ENCODE measurements at places on chromosomes 6 and 20.

DNA sequence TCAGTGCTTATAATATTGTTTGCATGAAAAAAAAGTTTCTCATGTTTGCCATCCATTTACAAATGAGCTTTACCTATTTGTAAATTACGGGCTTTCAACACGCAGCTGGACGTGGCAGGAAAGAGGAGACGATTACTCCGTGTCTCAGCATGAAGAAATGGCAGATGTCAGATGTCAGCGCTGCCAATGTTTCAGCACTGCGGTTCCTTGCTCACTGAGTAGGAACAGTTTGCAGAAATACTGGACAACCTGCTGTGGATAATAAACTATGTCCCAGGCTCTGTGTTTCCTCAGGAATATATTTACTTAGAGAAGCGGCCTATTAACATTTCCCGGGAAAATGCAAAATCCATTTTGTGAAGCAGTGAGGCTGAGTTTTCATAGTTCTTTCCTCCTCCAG is 22.7 kb downstream of the RAMACL start:
- DNase-seq = no peak

GRCh38 chr6:89763550-89763949 is 56.0 kb downstream of the MDN1 start:
- no peak for DNase-seq

DNA sequence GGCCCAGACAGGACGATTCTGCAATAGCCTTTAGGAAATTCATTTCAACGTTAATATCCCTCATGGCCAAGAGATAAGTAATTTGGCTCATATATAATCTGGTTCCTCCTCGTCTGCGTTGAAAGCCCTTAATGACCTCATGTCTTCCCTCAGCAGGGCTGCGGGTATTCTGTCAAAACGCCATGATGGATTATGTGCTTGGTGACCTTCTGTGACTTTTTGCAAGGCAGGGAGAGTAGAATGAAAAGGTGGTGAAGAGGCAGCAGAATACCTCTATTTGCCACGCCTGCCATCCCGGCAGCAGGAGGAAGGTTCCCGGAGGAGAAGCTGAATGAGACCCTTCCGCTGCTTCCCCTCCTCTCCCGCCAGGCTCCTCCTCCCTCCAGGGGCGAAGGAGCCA is 41.1 kb upstream of the SPACA1 start:
- no peak for DNase-seq

DNA sequence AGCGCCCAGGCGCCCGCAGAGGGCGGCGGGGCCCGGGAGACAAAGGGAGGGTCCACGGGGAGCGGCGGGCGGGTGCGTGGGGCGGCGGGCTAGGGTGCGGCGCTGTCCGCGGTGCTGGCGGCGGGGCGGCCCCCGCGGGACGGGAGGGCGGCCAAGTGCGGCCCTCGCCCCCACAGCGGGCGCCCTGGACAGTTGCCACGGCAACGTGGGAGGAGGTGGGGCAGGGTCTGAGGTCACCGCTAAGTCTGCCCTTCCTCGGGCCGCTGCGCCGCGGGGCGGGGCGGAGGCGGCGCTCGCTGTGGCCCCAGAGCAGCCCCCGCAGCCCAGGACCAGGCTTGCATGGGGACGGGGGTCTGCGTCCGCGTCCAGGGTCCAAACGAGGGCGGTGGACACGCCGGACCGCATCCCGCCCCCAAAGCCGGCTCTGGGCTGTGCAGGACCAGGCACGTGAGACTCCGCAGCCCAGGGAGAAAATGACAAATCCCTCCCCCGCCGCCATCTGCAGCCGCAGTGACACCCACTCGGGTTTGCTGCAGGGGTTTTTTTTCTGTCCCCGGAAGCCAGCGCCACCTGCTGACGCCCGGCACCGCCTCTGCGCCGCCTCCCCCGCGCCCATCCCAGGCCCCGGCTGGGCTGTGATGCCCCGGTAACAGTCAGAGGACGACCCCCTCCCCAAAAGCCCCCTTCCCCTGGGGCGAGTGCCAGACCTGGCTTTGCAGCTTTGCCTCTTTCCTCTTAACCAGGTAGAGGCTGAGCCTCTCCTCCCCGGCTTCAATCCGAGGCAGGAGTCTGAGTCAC is 36.8 kb downstream of the YTHDF1 start:
- DNase-seq = peak; percentile 81

DNA sequence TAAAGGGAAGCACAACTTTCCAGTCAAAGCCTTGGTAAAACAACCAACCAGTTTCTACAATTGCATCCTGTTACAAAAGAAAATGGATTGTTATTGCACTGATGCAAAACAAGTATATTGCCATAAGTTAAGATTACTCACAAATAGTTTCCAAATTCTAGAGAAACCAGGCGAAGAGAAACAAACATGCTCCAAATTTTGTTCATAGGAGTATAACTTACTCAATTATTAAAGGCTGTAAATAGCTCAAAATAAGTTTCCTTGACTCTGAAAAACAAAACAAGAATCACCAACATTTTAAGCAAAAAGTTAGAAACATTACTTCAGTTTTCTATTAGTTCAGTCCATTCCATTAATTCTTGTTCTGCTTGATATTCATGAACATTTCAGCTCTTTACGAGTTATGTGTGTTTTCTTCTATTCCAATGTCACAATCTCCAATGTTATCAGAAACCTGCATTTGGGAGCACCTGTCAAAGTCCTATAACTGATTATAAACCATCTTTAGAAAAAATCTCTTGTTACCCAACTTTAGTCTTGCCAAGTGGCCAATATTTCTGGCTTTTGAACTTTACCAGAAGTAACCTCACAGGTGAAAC is 137.9 kb upstream of the THBS2 start:
- no peak for DNase-seq

- no peak for DNase-seq
Observed at GRCh38 chr6:16967470-16967817, 134.4 kb upstream of the STMND1 start.

All from DMS79 treated with DMSO at 0.1 percent for 48 hours (cell line).